Smooth muscle cell of trachea (primary cell): ENCODE measurements at places on chromosomes 7 and 10. TPM values are rescaled to one million over a fixed set of nuclear protein-coding genes. Genes with fewer than 3 reads are reported as not detected.

AGAP9 gene
- 5.2 and 5.5 TPM in 2 replicates for total RNA-seq

FGF8 gene
- total RNA-seq: 0.17 TPM in 1 of 2 replicates, not detected in the other

CUZD1 gene
- 0.58 and 0.66 TPM in 2 replicates for total RNA-seq

PNLIPRP1 gene
- not detected in 2 replicates for total RNA-seq

INSYN2A gene
- 0.73 and 2.6 TPM in 2 replicates for total RNA-seq

RASA4B gene
- total RNA-seq: 3.0 and 3.5 TPM in 2 replicates

AKR1B15 gene
- under 0.01 TPM in 1 of 2 replicates, not detected in the other for total RNA-seq

EPDR1 gene
- total RNA-seq: 19.5 and 66.8 TPM in 2 replicates

ARHGEF5 gene
- total RNA-seq: 3.3 and 4.5 TPM in 2 replicates

CALHM3 gene
- 0.15 TPM in 1 of 2 replicates, not detected in the other for total RNA-seq

MKI67 gene
- 1.8 and 27.9 TPM in 2 replicates for total RNA-seq

CNNM1 gene
- 0.15 and 0.33 TPM in 2 replicates for total RNA-seq

PSMG3 gene
- total RNA-seq: 11.7 and 22.1 TPM in 2 replicates

OR9A2 gene
- total RNA-seq: not detected in 2 replicates

PLXNA4 gene
- total RNA-seq: 1.9 and 3.6 TPM in 2 replicates

CCDC3 gene
- total RNA-seq: under 0.01 TPM in 1 of 2 replicates, not detected in the other

IPMK gene
- 7.1 and 7.3 TPM in 2 replicates for total RNA-seq

GRID1 gene
- total RNA-seq: under 0.01 TPM in 1 of 2 replicates, not detected in the other

REPIN1 gene
- total RNA-seq: 43.1 and 59.9 TPM in 2 replicates

DNA2 gene
- total RNA-seq: 3.1 and 10.3 TPM in 2 replicates

ATOH7 gene
- total RNA-seq: 0.17 TPM in 1 of 2 replicates, not detected in the other

FRMD4A gene
- total RNA-seq: 14.1 and 15.9 TPM in 2 replicates

PLA2G12B gene
- total RNA-seq: not detected in 2 replicates

ZKSCAN1 gene
- 44.7 and 48.1 TPM in 2 replicates for total RNA-seq

MARVELD1 gene
- total RNA-seq: 41.4 and 47.4 TPM in 2 replicates

RNF148 gene
- total RNA-seq: 0.33 and 1.3 TPM in 2 replicates

OPALIN gene
- not detected in 2 replicates for total RNA-seq

TAS2R4 gene
- 0.58 and 1.7 TPM in 2 replicates for total RNA-seq

EBF3 gene
- total RNA-seq: 9.9 and 16.5 TPM in 2 replicates

GLI3 gene
- total RNA-seq: 6.9 and 9.3 TPM in 2 replicates

CAMK1D gene
- 0.29 and 2.5 TPM in 2 replicates for total RNA-seq

SLC39A12 gene
- total RNA-seq: not detected in 2 replicates

MNX1 gene
- not detected in 2 replicates for total RNA-seq

OR2A42 gene
- 0.15 TPM in 1 of 2 replicates, not detected in the other for total RNA-seq

WNT16 gene
- total RNA-seq: 0.50 and 1.2 TPM in 2 replicates

GPR15LG gene
- total RNA-seq: not detected in 2 replicates

AGR3 gene
- not detected in 2 replicates for total RNA-seq

IL6 gene
- total RNA-seq: 2.2 and 15.1 TPM in 2 replicates

ZNF775 gene
- 5.1 and 10.6 TPM in 2 replicates for total RNA-seq

VIPR2 gene
- total RNA-seq: under 0.01 TPM in 1 of 2 replicates, not detected in the other

AKR1C1 gene
- 528 and 638 TPM in 2 replicates for total RNA-seq

HECW1 gene
- 4.9 and 11.9 TPM in 2 replicates for total RNA-seq

GALNT11 gene
- total RNA-seq: 54.8 and 69.0 TPM in 2 replicates

OGDH gene
- 79.6 and 110 TPM in 2 replicates for total RNA-seq

LRRC18 gene
- under 0.01 and 0.29 TPM in 2 replicates for total RNA-seq

LRRN3 gene
- 1.8 and 3.2 TPM in 2 replicates for total RNA-seq
